Smooth muscle cell of the coronary artery (primary cell): ENCODE measurements at places on chromosomes 16 and 17. TPM values are rescaled to one million over a fixed set of nuclear protein-coding genes. Genes with fewer than 3 reads are reported as not detected.

TEPSIN gene
- total RNA-seq, result 5.3 and 8.9 TPM in 2 replicates

CACNG1 gene
- total RNA-seq, result not detected in 2 replicates

SPATA2L gene
- total RNA-seq, result 5.3 and 11.1 TPM in 2 replicates

CRHR1 gene
- total RNA-seq, result not detected in 2 replicates

RPH3AL gene
- 0.53 and 0.70 TPM in 2 replicates for total RNA-seq

C17orf113 gene
- total RNA-seq, result under 0.01 and 0.15 TPM in 2 replicates

ZNF469 gene
- 0.23 and 1.7 TPM in 2 replicates for total RNA-seq

NPW gene
- total RNA-seq, result 0.23 and 0.60 TPM in 2 replicates

ZPBP2 gene
- total RNA-seq, result not detected in 2 replicates

PARN gene
- total RNA-seq, result 14.4 and 21.8 TPM in 2 replicates

NOB1 gene
- total RNA-seq, result 21.9 and 30.7 TPM in 2 replicates

GLG1 gene
- total RNA-seq, result 143 and 156 TPM in 2 replicates
